ENCODE measurements at places on chromosomes 3 and 15.

- DNase-seq: no peak
Observed at GRCh38 chr15:101813803-101814534, 2.0 kb downstream of the OR4F15 start.

DNA sequence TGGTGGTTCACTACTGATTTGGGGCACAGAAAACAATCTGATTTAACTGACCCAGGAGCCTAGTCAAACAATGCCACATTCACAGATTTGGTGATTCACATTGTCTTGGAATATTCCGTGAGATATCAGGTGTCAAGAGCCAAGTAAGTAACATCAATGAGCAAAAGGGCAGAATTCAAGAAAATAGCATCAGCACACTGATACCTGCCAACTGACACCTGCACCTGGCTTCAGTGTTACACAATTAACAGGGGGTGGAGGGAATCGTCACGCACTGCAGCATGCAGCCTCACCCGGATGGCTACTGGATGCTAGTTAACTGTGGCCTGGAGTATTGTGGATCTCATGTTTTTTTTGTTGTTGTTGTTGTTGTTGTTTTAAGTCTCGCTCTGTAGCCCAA lies 17.6 kb downstream of the CCNL1 start:
- DNase-seq: no peak

DNA sequence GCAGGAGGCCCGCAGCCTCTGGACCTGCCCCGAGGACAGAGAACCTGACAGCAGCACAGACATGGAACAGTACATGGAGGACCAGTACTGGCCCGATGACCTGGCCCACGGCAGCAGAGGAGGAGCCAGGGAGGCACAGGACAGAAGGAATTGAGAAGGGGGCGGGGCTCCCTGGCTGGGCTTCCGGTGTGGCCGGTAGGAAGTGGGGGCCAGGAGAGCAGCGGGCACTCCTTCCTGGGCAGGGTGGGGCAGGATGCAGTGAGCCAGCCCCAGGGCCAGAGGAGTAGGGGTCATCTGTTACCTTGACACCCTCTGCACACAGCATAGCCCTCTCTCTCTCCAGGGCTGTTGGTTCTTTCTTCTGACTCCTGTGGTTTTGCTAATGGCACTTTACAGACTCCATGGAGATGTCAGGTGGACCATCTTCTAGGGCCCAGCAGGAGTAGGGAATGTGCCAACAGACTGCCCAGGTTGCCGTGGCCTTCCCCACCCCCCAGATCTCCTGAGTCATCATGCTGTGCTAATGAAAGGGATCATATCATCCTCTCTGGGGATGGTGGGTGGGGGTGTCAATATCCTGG lies 8.6 kb upstream of the ISG20 start:
- DNase-seq: no peak

GRCh38 chr15:39312984-39313383 lies 267.9 kb upstream of the THBS1 start:
- DNase-seq: no peak

- DNase-seq: no peak
Observed at GRCh38 chr3:148453781-148454191, 243.9 kb upstream of the AGTR1 start.

GRCh38 chr15:101373577-101373976 lies 78.5 kb upstream of the SNRPA1 start:
- no peak for DNase-seq

DNA sequence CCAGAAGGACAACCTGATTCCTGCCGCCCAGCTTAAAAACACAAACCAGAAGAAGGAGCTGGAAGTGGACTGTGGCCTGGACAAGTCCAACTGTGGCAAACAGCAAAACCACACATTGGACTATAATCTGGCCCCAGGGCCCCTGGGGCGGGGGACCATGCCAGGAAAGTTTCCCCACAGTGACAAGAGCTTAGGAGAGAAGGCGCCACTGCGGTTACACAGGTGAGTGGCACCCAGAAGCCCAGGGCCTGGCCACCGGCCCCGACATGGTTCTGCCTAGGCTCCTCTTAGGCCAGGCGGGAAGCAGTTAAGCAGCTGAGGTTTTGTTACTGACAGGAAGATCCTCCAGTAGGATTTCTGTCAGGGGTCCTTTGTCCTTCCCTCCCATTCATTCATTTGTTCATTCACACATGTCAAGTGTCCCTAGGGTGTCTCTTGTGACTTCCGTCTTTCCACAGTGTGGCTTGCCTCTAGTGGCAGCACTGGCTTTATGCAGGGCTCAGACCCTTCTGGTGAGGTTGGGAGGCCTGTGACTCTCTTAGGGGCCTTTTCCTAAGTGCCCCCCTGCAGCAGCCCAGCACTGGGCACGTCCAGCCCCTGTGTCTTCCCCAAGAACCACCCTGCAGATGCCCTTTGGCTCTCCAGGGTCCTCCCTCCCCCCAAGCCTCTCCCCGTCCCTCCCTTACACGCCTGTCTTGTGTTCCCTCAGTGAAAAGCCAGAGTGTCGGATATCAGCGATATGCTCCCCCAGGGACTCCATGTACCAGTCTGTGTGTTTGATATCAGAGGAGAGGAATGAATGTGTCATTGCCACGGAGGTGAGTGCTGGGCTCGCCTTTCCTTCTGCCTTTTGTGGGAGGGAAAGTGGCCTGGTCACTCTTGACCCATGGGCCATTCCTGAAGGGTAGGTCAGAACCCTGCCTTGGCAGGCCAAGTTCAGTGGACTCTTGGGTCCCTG lies 7.8 kb downstream of the DLL4 start:
- DNase-seq: no peak

DNA sequence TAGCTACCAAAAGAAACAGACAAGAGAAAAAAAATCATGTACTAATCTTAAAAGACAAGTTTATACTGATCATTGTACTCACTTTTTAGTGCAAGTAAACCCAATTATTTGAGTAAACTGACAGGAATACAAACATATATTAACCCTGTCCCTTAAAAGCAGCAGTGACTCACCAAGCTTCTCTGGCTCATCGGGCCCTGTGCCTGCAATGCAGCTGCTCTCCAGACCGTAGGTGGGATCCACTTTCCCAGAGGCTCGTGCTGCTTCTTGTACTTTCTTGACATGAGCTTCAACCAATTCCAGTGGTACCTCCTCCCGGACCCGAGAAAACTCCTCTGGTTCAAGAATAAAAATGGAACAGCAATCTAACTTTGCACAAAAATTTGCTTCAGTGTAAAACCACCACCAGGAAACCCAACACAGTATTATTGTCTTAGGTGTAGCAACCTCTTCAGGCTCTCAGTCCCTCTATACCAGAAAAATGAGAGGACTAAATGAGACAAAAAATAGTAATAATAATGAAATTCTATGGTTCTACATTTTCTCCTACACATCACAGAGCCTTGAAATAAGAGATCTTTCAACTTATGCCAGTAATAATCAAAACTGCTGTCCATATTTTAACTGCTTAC lies 82.6 kb upstream of the CSPG5 start:
- peak; percentile 38 for DNase-seq

GRCh38 chr3:31166249-31166885 lies 271.9 kb upstream of the GADL1 start:
- DNase-seq: no peak

DNA sequence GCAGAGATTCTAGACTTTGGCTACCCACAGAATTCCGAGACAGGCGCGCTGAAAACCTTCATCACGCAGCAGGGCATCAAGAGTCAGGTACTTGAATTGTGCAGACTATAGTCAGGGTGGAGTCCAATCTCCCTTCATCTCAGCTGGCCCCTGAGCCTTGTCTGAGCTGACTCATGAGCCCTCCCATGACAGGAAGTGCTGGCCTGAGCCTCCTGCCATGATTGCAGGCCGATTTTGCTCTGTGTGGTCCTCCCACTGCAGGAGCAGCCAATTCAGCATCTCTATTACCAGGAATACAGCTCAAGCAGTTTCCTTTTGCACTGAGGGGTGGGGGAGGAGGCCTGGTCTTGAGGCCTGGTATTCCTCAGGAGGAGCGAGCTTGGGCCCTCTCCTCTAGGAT lies 5.5 kb downstream of the AP2M1 start:
- no peak for DNase-seq

GRCh38 chr3:71671216-71671845 lies 53.9 kb downstream of the EIF4E3 start:
- no peak for DNase-seq
